ENCODE measurements at places on chromosomes 3 and 15.

DNA sequence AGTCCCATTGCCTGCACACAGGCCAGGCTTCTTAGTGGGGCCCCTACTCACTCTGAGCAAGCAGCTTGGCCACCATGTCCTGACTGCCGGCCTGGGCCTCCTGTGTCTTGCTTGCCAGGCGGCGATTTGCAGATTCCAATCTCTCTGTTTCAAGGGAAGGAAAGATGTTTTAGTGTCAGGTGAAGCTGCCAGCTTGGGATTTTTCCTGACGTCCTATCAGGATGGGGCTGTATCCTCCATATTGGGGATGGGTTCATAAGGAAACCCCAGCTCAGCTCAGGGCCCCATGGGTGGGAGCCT lies 8.5 kb downstream of the AMOTL2 start:
- DNase-seq = no peak

DNA sequence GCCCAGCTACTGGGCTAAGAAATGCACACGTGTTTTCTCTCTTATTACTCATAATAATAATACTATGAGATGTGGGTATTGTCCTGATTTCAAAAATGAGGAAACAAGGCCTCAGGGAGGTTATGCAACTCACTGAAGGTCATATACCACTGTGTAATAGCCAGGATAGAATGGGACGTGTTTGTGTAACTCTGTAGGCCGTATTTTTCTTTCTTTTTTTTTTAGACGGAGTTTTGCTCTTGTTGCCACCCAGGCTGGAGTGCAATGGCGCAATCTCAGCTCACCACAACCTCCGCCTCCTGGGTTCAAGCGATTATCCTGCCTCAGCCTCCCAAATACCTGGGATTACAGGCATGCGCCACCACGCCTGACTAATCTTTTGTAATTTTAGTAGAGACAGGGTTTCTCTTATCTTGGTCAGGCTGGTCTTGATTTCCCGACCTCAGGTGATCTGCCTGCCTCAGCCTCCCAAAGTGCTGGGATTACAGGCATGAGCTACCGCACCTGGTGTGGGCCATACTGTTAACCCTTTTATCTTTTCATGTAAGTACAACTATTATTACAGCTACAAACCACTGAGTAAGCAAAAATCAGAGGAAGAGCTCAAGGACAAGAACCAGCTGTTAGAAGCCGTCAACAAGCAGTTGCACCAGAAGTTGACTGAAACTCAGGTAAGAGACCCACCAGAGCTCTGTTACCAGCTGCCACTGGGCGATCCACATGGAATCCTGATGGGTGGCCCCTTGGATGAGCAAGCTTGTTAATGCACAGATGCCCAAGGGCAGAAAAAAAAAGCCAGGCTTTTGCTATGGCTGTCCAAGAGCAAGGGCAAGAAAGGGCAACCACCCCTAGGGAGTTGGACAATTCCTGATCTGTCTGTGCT lies 6.7 kb downstream of the KNSTRN start:
- no peak for DNase-seq

GRCh38 chr3:101896083-101896757 lies 46.9 kb downstream of the NFKBIZ start:
- DNase-seq = no peak

GRCh38 chr3:117534138-117534537 lies 824.6 kb downstream of the TUSC7 start:
- DNase-seq = no peak

GRCh38 chr3:130738241-130738640 lies 8.4 kb downstream of the PIK3R4 start:
- DNase-seq = no peak

DNA sequence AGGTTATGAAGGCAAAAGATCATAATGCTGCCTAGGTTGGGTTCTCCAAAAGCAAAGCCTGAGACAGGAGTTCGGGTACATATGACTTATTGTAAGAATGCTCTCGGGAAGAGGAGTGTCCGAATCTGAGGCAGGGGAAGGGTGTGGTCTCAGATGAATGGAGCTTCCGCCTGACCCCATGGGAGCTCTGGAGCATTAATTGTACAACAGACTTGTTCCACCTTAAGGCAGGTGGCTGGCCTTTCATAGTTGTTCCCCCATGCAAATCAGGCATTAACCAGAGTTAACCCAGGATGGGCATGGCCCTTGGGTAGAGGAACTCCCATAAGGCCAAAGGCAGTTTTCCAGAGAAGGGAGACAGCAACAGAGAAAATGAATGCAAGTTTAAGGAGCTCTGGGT lies 170.6 kb downstream of the MYRIP start:
- no peak for DNase-seq

GRCh38 chr3:58034738-58035523 lies 26.7 kb downstream of the FLNB start:
- no peak for DNase-seq

GRCh38 chr3:13827699-13828098 lies 52.2 kb downstream of the WNT7A start:
- DNase-seq = no peak

DNA sequence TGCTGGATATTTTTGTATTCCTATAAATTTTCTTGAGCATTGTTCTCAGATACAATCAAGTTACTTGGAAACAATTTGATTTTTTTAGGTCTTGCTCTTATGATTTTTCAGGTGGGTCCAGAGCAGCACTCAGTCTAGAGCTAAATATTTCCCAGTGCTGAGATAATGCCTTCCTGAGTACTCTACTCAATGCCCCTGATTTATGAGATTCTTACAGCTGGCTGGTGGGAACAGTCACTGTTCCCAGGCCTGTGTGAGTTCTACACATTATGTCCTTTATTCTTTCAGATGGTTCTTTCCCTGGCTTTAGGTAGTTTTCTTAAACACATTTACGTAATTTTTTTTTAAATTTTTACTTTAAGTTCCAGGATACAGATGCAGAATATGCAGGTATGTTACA lies 51.0 kb upstream of the EIF5A2 start:
- no peak for DNase-seq

- no peak for DNase-seq
Observed at GRCh38 chr3:184525337-184526087, 36.1 kb upstream of the EPHB3 start.

- no peak for DNase-seq
Observed at GRCh38 chr15:55683376-55683775, 59.6 kb downstream of the PRTG start.

Measured in activated effector memory CD4-positive, alpha-beta T cell treated with Interleukin-2 at 50 U/mL for 16 hours (primary cell).